Stimulated activated CD4-positive, alpha-beta T cell treated with anti-CD3 and anti-CD28 coated beads, TNF-alpha, amount 100 ng/mL, for 4 hours (primary cell): ENCODE measurements at places on chromosomes 5 and 9.

- DNase-seq: no peak
Measured at GRCh38 chr5:169717288-169717687, 80.2 kb downstream of the DOCK2 start.

DNA sequence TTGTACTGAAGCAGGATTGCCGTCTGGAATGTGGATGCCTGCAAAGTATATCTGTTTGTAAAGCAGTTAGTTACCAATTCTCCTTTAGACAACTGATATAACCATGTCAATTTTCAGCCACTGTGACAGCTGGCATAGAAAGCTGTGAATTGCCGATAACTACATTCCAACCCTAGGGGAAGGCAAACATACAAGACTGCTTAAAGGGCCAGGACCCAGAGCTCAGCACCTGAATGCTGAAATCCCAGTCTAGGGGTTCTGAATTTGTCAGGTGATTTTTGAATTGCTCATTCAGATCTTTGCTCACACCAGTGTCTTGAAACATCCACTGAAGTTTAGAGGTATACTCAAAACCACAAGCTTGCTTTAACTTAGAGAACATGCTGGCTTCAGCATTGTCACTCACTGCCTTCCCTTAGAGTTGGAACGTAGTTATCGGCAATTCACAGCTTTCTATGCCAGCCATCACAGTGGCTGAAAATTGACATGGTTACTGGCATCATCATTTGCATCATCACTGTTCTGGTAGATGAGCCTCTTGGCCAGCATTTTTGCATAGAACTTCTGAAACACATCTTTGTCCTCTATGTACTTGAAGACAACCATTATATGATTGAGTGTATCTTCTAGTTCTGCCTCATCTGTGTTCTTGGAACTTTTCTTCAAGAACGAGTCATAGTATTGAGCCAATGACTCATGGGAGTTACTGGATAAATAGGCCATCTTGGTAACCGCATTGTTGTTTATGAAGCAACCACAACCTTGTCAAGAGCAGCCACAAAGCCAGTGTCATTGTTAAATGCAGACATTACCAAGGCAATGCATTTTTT, 82.1 kb downstream of the CCDC192 start:
- no peak for DNase-seq

GRCh38 chr9:73042155-73042554, 89.3 kb upstream of the ALDH1A1 start:
- no peak for DNase-seq

DNA sequence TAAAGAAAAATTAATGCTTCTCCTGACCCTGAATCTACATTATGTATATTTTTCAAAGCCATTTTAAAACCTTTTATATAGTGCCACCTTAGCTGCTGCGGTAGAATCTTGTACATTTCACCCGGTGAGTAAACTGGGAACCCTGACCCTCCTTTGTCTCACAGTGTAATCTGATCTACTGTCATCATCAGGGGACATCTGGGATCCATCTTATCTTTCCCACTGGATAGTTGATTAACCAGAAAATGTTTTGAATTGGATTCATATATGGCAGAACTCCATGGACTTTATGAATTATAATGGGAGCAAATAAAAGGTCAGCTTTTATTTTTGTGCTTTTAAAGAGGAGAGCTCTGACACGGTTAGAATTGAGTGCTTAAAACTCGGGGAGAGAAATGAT, 95.0 kb downstream of the ADAMTSL1 start:
- DNase-seq: no peak

DNA sequence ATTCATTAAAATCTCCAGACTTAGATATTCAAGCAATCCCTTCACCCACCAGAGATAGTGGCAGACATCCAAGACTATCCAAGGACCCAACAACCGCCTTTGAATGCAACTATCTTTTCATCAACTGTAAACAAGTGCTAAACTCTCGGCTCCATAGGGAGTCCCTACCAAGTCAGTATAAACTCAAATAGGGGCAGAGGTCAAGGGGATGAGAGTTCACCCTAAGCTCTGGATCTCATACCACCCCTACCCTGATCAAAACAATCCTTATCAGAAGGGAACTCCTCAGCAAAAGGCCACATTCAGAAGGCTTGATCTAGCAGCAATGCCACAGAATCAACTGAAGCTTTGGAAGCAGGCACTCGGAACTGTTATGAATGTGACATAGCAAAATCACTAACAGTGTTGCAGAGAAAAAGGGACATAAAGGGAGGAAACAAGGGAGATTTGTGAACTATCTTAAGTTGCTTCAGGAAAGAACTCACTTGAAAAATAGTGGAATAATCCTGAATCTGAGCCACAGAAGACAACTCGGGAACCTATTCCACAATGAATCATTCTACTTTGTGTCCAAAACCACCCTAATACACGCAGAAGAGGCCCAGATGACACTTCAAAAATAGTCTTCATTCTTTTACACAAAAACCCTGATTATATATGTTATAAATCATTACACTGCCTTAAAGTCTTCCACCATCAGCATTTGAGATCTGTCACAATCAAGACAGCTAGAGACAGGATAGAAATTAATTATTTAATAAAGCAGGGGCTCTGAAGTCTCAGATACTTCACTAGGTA, 49.8 kb downstream of the NR6A1 start:
- no peak for DNase-seq

DNA sequence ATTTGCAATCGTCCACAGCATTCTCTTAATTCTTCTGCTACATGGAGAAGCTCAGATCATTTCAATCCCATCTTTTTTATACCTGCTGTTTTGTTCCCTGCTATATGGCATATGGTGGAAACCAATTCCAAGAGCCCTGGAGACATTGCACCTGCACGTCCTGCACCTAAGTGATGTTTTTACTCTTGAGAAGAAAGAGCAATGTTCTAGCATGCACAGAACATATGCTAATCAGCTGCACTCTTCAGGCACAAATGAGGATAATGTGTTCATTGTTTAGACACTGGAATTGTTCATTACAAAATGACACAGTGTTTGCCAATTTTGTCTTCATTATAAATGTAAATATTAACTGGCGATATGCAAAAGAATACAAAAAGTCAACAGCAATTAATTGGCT, 935.8 kb downstream of the TLE4 start:
- DNase-seq: no peak

- no peak for DNase-seq
Measured at GRCh38 chr5:116908537-116908936, 333.9 kb upstream of the SEMA6A start.

DNA sequence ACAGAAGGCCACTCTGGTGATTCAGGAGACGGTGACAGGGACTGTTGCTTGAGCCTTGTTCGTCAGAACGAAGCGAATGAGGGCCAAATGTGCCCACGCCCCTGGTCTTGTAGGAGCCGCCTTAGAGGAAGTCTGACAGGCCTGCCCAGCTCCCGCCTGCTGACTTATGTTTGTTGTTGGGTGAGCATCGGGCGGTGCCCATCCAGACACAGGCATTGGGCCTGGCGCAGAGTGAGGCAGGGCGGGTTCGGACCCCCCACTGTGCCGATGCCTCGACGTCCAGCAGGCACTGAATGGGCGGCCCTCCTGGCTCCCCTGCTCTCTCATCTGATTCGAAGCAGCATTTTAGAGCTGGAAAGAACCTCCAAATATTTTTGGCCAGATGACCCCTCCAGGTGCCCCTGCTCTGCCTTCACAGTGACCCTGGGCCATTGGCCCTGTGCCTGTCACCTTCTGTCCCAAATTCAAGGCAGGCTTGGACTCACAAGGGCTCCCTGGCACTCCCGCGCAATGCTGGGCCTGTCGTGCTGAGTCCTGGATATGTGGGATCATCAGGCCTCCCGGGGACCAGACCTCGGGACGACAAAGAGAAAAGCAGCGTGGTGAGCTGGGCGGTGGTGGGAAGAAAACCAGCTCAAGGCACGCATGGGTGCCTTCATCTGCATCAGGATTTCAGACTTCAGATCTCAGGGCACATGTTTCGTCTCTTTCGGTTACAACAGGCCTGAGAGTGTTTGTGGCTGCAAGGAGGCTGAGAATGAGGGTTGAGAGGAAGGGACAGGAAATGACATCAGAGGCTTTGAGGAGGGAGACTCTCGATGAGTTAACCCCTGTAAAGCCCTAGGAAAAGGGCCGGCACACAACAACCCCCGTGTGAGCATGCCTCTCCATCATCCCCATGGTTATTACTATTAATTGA, 37.1 kb upstream of the OLFM1 start:
- no peak for DNase-seq

DNA sequence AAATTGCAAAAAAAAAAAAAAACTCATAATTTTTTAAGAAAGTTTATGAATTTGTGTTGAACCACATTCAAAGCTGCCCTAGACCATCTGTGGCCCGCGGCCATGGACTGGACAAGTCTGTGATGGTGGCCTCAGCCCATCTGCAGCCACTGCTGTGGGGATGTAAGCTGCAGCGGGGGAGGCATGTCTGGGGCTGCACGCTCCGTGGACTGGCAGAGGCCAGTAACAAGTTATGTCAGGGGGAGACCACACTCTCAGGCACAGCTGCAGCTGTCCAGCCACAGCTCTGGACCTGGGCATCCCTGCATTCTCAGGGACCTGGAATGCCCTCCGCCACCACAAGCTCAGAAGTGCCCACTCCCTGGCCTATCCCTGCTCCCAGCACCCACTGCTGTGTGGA, 1272.3 kb upstream of the CDH9 start:
- no peak for DNase-seq

DNA sequence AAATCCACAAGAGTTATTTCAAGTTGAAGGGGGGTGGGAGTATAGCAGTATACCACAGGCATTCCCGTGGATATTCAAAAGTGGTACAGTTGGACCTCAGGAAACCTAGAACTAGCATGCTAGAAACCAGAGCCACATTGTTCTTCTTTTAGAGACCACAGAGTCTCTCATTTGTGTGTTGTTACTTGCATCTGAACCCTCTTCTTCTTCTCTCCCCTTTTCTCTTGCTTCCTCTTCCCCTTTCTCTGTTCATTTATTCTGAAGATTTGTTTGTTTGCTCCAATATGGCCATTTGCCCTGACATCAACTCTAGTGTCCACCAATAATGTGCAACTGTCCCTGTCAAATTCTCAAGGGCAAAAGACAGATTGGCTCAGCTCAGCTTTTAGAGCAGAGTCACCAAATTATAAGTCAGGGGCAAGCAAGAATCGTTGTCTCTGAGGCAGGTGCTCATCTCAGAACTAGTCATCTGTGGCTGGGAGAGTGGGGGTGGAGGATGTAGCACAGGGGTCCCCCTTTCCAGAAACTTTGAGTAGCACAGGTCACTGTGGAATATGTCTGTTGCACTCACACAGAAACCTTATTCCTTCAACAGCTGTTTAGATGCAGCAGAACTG, 321.1 kb downstream of the ARRDC3 start:
- DNase-seq: no peak

DNA sequence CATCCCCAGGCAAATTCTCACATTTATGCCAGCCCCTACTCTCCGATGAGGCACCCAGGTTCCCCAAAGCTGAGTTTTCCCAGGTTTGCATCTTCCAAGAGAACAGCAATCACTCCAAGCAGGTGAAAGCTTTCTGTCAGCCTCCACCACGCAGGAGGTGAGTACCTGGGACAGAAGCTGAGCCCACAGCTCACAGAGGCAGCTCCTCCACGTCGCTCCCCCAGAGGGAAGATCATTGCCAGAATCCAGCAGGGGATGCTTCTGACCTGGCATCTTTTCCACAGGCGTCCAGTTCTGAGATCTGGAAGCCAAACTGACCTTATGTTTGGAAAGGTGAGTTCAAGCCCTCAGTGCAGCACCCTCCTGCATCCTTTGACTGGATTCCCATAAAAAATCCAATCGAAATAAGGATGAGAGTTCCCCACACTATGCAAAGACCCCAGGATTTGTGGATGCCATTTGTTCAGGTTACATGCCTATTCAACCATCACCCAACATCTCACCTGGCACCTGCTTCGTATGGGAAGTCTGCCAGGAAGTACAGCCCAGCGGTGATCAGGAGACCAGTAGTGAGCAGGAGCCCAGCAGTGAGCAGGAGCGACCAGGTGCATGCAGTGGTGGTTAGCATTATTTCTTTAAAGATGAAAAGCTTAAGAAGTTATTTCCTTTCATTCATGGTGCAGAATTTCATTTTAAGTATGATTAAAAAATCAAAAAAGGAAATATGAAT, 47.4 kb upstream of the OLFM1 start:
- DNase-seq: no peak

- no peak for DNase-seq
Measured at GRCh38 chr9:114154600-114155102, 686 bp upstream of the COL27A1 start.

- no peak for DNase-seq
Measured at GRCh38 chr9:17970277-17970676, 391.4 kb downstream of the SH3GL2 start.

GRCh38 chr9:105360344-105360743, 87.5 kb upstream of the FSD1L start:
- no peak for DNase-seq

GRCh38 chr9:132878695-132879456, at the start of gene SPACA9:
Gene SPACA9, plus strand, starts transcription at chr9:132878898. Its CDS starts 5,050 bp downstream, at chr9:132883948.
- DNase-seq: peak; percentile 9

DNA sequence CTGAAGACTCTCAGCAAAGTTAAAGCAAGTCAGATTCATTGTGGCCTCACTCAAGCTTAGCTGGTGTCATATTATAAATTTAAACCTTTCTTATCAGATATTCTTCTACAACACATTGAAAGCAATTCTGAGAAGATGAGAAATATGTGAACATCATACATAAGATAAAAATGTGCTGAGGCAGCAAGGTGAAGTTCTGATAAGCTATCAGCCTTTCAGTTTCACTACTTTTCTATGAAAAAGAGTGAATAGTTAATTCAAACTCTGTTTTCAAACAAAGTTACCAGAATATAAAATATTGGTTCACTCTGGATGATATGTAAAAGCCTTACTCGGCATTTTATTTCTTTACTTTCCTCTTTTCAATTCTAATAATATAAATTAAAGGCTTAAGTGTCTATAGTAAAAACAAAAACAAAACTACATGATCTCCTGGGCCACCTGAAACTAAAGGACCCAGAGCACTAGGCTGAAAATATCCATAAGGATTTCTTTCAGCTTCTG, 824.4 kb downstream of the MTRR start:
- no peak for DNase-seq

- DNase-seq: no peak
Measured at GRCh38 chr9:129851821-129852220, 16.6 kb downstream of the USP20 start.

- no peak for DNase-seq
Measured at GRCh38 chr5:26492906-26493459, 545.4 kb downstream of the CDH9 start.

- DNase-seq: no peak
Measured at GRCh38 chr5:74595143-74595925, 45.2 kb downstream of the ENC1 start.

DNA sequence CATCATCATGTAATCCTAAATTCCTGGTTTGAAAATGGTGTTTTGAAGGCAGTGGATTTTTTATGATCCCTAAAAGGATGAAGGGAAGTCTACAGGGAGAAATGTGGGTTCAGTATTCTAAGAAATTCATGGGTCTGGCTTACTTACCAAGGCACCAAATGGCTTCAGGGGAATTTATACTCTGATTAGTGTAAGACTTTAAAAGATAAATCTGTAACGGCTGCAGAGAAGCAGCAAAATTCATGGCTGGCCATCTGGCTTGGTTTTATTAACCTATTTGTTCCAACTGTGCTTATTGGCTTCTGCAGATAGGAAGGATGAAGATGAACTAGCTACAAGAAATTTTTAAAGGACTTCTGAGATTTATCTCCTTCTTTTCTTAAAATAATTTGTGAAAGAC, 222.8 kb downstream of the TENT4A start:
- no peak for DNase-seq
